H4 (cell line): ENCODE measurements at places on chromosomes 5 and 9. TPM values are rescaled to one million over a fixed set of nuclear protein-coding genes. Genes with fewer than 3 reads are reported as not detected.
A peak's percentile ranks its signal among the peaks of the same experiment; 100 is the strongest.

DNA sequence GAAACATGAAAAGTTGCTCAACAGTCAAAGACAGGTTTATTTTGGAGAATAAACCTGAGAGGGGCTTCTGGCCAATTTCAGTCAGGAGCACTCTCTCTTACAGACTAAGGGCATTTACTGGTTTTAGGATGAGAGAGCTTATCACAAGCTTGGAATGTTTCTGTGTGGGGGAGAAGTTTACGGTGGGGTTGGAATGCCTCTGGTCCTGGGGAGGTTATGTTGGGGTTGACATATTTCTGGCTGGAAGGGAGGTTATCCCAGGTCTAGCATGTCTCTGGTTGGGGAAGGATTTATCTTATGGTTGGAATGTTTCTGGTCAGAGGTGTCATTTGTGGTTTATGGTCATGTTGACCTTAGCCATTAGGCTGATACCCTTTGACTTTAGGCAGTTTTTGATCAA lies 1867.3 kb downstream of the EFNA5 start:
- DNase-seq, result no peak

- no peak for DNase-seq
Measured at GRCh38 chr9:97807681-97808080, 45.3 kb upstream of the FOXE1 start.

DNA sequence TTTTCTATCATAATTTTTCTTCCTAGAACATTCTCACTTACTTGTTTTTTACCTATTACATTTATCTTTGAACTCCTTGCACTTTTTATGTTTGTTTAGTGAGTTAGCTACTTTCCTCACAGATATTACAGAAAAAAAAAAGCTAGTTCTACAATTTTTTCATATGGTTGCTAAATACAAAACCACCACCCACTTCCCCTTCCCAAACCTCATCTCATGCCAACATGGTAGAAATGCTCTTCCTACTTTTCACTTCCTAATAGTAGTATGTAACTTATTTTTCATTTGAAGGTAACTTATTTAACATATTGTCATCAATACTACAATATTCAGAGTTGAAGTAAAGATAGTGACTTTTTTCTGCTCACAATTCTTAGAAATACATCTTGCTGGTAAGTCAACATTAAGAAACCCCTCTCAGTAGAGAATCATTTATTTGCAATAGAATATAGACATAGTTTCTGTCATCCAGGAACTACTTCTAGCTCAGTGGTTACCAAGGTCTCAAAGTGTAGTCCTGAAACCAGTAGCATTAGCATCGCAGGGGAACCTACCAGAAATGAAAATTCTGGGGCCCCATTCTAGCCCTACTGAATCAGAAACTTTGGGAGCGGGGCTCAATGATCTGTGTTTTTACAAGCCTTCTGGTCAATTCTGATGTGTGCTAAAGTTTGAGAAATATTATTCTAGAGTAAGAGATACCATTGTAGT lies 1124.6 kb downstream of the DTWD2 start:
- no peak for DNase-seq

GRCh38 chr5:14574891-14575508 lies 6.6 kb upstream of the OTULINL start:
- DNase-seq, result no peak

GRCh38 chr5:68994645-68995044 lies 99.2 kb upstream of the SLC30A5 start:
- DNase-seq, result no peak

DNA sequence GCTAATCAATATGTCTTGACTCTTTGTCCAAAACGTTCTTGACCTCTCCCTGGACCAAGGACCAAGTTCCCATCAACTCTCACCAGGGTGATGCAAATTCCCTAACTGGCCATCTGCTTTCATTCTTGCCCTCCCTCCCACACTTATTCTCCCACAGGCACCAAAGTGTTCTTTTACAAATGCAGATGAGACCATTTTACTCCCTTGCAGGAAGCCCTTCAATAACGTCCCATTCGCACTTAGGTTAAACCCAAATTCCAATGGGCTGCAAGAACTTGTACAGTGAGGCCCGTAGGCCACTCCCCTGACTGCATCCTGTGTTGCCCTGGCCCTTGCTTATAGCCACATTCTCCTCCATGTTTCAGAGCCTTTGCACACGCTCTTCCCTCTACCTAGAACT lies 7.3 kb downstream of the ARAP3 start:
- no peak for DNase-seq

DNA sequence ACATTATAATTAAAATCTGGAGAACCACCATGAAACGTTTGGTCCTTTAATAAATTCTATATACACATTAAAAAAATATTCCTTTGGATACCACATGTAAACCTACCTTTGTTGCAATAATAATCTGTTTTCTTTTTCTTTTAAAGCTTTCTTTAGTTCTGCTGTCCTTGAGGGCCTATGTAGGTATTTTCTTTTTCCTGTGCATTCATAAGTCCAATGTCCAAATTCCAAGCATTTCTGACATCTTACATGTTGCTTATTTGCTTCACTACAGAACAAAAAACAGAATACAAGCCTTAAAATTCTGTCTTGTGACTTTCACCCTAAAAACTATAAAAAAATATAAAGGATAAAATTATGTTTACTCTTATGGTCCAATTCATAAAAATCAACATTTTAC lies 19.7 kb downstream of the ZCCHC10 start:
- DNase-seq, result no peak

DNA sequence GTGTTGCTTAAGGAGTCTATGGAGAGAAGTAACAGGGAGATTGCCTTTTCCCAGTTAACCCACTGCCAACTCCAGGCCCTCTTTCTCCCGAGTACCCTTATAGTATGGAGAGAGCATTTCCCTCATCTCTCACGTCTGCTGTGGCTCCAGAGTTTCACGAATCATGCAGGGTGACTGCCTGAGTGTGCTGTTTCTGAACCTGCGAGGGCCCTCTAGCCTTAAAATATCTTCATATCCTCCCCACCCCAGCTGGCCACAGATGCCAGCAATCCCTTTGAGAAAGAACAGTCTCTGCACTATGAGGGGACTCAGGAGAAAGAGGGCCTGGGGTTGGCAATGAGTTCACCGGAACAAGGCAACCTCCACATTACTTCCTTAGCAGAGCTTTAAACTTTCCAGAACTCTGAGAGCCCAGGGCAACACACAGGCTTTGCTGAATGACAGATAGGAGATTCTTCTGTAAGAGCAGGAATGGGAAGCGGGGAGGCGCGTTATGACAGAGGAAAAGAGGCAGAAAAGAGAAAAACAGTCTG lies 81.6 kb upstream of the ANKH start:
- no peak for DNase-seq

DNA sequence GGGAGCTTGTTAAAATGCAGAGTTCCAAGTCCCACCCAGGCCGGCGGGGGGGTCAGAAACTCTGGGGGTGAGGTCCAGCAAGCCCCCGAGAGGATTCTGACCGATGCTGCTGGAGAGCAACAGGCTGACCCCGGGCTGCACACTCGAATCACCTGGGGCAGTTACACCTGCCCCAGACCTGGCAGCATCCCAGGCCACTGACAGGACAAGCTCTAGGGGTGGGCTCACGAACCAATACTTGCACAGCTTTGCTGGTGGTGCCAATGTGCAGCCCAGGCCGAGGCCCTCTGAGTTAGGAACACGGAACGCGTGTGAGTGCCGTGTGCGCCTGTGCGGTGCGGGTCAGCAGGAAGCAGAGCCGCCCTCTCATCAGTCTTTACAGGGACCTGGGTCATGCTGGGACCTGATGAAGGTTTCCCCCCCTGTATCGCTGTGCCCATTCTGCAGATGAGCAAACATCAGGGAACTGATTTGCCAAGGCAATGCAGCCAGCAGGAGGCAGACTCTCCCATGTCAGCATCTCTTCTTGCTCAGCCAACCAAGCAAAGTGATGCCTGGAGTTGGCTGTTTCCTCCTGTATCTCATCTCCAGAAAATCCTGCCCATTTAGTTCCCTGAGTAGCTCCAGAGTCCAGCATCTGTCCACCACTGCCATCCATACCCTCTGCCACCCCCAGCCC lies 16.3 kb downstream of the FAM163B start:
- no peak for DNase-seq

- DNase-seq, result no peak
Measured at GRCh38 chr9:123542435-123543225, 186.6 kb downstream of the CRB2 start.

DNA sequence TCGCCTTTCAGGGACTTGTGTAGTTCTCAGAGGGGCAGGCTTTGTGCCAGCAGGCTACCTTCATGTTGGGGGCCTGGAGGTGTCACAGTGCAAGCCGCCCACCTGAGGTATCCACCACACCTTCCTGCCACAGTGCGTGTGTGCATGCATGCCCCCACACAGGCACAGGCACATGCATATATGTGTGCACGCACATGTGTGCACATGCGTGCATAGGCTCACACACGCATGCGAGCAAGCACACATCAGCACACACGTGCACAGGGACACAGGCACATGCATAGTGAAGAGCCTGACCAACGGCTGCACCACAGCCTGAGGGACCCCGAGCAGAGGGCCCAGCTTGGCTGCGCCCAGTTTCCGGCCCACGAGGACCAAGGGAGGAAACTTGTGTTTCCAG lies 36.1 kb downstream of the IRX4 start:
- DNase-seq, result no peak

DNA sequence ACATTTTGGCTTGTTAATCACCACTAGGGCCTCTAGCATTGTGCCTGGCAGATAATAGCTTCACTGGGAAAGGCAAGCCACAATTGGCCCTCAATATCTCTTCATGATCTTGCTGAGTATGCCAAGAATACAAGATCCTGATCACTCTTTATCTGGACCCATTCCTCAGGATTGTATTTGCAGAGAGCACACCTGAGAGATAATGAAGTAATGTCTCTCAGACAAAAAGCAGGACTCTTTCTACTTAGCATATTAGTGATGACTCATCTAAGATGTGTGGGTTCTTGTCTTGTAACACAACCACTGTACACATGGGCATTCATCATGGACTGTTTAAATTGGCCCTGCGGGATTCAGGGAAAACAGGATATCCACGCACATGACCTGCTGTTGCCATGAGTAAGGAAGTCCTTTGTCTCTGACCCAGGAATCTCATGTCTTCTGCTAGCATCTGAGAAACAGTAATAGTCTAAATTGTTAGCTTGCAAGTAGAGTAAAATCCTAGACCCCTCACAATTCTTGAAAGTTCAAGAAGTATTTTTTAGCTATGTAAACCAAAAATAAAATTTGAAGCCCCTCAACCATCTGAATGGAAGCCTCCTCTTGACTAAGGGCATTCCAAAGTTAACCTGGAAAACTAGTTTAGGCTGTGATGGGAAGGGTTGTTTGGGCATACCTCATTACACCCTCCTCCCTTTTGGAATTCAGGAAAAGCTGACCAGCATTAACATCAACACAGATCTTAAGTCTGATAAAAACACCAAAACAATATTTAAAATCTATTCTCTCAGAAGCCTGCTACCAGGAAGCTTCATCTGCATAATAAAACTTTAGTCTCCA lies 28.0 kb upstream of the NFIL3 start:
- peak; percentile 29 for DNase-seq

GRCh38 chr9:110143485-110143884 lies 64.5 kb downstream of the C9orf152 start:
- no peak for DNase-seq

WDR55 gene
- 13.7 and 15.2 TPM in 2 replicates for total RNA-seq

TXNDC8 gene
- total RNA-seq, result not detected in 2 replicates

CYLC2 gene
- total RNA-seq, result not detected in 2 replicates

GADD45G gene
- total RNA-seq, result 0.52 and 1.3 TPM in 2 replicates

HACD4 gene
- total RNA-seq, result not detected in 2 replicates
